ENCODE measurements at places on chromosomes 7 and 10.

GRCh38 chr10:98684019-98684899 lies 237.5 kb upstream of the HPS1 start:
- no peak for DNase-seq

GRCh38 chr10:61778137-61778536 lies 115.4 kb downstream of the CABCOCO1 start:
- DNase-seq: no peak

DNA sequence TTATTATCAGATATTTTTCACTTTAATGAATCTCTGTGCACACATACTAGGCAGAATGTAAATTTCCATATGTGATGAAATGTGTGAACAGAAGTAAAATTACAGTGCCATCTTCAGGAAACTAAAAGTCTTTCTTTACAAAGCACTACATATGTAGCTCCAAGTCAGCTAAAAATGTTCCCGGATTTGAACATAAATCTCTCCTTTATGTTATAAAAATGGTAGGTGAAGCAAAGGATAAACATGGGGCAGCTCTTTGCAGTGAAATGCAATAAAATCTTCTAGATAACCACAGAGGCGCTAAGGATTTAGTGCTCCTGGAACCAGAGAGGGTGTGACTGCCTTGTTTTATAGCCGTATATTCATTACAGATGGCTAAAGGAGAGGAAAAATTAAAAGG lies 104.9 kb upstream of the C7orf33 start:
- DNase-seq: no peak

- DNase-seq: no peak
These were observed 138.6 kb downstream of the DIP2C start for GRCh38 chr10:550665-551372.

DNA sequence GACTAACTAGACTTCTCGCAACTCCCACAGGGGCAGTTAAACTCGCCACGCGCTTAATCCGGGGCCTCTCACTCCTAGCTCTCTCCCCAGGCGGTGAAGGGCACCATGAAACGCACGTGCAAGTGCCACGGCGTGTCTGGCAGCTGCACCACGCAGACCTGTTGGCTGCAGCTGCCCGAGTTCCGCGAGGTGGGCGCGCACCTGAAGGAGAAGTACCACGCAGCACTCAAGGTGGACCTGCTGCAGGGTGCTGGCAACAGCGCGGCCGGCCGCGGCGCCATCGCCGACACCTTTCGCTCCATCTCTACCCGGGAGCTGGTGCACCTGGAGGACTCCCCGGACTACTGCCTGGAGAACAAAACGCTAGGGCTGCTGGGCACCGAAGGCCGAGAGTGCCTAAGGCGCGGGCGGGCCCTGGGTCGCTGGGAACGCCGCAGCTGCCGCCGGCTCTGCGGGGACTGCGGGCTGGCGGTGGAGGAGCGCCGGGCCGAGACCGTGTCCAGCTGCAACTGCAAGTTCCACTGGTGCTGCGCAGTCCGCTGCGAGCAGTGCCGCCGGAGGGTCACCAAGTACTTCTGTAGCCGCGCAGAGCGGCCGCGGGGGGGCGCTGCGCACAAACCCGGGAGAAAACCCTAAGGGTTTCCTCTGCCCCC lies 19.5 kb downstream of the WNT8B start:
- DNase-seq: peak; percentile 87

DNA sequence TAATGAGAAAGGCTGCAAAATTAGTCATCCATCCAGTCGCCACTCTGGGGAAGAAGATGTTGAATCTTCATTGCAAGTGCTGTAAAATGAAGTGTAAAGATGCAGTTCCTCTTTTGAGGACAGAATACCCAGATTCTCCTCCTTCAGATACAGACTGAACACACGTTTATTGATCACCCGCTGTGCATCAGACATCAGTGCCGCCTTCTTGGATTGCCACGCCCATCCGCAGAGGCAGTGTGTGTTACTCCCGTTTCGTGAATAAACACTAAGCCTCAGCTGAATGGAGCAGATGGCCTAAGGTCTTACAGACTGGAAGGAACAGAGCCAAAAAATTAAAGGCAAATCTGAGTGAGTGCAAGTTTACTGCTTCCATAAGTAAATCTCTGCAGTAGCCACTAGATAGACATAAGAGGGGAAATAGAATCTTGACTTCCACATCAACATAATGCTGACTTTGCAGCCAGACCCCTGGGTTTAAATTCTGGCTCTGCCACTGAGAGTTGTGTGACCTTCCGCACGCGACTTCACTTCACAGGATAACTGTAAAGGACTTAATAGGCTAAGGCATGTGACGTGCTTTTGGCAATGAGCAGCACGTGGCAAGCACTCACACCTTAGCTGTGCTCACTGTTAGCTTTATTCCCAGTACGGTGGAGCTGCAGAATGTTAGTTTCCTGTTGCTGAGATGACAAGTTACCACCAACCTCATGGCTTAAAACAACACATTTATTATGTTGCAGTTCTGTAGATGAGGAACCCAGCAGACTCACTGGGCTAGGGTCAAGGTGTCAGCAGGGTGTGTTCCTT lies 285.9 kb downstream of the CELF2 start:
- DNase-seq: no peak

- no peak for DNase-seq
These were observed 26.7 kb upstream of the SYPL1 start for GRCh38 chr7:106138776-106139175.

DNA sequence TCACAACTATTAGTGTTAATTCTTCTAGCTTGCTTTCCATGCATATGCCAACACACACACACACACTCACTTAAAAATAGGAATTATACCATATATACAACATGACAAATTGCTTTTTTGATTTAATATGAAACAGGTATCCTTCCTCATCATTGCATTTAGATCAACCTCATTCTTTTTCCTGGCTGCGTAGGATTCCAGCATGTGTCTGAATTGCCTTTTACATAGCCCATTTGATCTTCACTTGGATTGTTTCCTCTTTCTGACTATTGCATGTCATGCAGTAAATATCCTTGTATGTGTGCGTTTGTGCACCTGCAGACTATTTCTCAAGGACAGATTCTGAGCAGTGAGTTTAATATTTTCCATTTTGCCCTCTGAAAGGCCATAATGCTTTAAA lies 28.2 kb downstream of the TACR2 start:
- no peak for DNase-seq

DNA sequence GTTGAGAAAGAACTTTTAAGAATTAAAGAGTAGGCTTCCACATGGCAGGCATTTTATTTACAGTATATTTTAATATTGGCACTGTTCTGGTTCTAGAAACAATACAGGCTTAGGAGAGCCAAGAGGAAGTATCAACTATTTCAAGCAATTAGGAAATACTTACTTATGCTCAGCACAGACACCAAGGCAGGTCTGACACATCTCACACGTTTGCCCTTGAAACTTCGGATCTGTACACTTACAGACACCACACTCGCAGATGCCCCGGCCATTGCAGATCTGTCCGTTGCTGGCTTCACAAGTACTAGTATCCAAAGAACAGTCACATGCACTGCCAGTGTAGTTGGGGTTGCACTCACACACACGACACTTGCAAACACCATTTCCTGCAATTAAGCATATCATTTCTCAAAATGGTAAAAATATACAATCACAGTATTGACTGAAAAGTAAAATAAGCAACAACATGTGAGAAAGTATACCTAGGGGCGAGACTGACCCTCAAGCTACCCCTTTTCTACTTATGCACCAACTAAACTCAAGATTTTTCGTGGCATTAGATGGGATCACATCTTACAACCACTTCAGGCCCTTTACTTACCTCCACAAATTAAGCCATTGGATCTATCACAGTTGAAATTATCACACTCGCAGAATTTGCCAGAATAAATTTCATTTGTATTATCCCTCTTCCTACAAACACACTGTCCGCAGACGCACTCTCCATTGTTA lies 46.6 kb downstream of the ITGB1 start:
- no peak for DNase-seq

DNA sequence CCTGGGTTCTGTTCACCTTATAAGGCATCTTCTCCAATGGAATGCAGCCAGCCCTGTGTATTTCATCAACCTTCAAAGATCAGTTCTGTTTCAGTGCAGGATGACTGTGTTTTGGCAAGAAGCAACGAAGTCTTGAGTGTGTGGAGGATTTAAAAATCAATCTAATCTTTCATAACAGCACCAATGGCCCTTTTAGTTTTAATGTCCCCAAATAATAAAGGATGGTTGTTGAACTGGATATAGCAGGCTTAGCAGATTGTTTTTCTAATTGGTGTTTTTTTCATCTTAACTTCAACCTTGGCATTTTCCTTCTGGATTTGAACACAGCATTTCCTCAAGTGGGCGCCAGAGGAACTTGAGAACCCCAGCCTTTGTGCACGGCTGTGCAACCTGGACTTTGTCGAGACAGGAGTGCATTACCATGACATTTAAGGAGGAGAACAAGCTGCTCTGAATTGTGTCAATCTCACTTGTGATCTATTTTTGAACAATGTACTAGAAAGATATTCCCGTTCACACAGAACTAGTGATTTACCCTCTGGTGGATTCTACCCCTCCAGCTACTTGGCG lies 313.3 kb upstream of the AKR1E2 start:
- DNase-seq: peak; percentile 34

- DNase-seq: no peak
These were observed 151.3 kb downstream of the SNX10 start for GRCh38 chr7:26443006-26443405.

DNA sequence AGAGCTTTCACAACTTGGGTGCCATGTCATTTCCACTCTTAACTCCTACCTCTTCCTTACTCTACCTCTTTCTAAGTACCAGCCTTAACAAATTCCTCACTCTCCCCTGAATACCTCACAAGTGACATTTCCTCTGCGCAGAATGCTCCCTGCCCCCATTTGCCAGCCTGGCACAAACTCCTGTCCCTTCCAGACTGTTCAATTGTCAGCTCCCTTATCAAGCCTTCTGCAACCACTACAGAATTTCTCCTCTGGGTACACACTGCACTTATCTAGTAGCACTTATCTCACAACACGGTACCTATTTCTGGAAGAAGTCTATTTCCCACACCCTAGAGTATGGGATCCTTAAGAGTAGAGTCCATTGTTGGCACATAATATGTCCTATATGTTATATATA lies 39.1 kb upstream of the ANAPC16 start:
- no peak for DNase-seq

DNA sequence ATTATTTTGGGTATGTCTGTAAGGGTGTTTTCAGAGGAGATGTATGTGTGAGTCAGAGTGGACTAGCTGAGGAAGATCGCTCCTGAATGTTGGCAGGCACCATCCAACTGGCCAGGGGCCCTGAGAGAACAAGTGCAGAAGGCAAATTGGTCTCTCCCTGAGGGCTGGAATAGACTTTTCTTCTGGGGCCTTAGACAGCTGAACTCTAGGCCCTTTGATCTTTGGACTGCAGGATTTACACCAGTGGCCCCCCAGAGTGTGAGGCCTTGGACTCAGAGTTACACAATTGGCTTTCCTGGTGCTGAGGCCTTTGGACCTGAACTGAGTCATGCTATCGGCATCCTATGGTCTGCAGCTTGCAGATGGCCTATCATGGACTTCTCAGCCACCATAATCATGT lies 217.2 kb downstream of the REEP3 start:
- DNase-seq: no peak

DNA sequence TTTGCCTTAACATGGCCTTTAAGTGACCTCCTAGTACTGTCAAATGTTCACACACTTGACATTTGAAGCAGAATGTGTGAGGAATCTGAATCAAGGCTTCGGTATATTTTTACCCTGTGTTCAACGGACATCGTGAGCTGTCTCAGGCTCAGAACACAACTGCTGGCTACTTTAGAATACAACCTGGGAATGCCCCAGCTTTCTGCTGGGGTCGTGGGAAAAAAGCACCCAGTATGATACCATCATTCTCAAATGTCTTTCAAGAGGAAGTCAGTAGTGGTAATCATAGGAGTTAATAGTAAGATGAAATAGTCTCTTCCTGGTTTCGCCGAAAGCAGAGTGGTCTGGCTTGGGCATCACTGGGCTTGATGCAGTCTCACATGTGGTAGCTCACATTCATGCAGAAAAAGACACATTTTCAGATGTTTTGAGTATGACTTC lies 67.2 kb downstream of the CREB5 start:
- DNase-seq: no peak

DNA sequence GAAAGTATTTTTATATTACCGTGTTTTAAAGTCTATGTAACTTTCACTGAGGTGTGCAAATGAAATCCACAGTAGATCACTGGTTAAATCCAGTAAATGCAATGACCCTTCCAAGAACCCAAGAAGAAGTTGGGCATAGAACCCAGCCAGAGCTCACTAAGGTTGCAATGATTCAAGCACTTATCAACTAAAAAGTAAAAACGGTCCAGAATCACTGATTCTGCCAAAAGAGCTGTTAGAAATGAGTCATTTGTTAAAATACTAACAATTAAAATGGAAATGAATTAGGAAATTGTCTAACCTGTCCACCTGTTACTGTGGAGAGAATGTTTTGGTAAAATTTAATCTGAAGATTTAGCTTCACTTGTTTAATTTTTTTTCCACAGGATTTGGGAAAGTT lies 74.4 kb downstream of the ANK3 start:
- no peak for DNase-seq

DNA sequence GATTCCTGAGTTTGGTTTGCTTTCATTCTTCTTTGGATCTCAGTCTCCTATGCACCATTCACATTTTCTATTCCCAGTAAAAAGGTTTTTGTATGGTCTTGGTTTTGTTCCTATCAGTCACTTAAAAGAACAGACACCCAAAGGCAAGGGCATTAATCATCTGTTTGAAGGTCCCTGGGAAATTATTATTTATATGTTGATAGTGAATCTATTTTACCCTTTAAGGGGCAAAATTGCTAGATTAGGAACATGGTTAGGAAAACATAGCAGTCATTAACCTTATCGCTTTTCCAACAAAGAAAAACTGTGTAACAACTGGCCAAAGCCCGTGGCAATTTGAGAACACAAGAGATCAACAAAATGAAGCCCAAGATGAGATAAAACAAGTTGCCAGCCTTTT lies 1146.6 kb upstream of the C7orf33 start:
- DNase-seq: peak; percentile 63

- DNase-seq: no peak
These were observed 349.5 kb downstream of the TYW1 start for GRCh38 chr7:67346126-67346525.

DNA sequence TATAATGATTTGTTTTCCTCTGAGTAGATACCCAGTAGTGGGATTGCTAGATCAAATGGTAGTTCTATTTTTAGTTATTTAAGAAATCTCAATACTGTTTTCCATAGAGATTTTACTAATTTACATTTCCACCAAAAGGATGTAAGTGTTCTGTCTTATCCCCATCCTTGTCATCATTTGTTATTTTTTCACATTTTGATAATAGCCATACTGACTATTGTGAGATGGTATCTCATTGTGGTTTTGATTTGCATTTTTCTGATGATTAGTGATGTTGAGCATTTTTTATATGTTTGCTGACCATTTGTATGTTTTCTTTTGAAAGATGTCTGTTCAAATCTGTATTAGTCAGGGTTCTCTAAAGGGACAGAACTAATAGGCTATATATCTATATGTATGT lies 160.0 kb upstream of the TMEM229A start:
- no peak for DNase-seq

DNA sequence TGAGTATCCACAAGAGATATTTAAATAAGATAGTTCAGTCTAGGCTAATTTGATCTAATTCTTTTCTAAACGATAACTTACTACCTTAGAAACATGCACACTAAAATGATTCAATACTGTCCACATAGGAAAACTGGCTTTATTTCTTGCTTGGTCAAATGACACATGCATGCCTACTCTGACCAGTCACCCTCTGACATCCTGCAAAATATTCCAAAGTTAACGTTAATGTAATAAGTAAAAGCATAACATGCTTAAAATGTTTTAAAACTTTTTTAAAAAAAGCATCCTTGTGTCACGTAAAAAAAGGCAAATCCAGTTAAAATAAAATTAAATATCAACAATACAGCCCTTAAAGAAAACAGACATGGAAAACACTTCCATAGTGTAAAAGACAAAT lies 70.2 kb downstream of the UBE2H start:
- no peak for DNase-seq

- DNase-seq: no peak
These were observed 490.8 kb downstream of the TNS3 start for GRCh38 chr7:47091141-47091540.
